Transverse colon (tissue), 4 donors: ENCODE measurements at places on chromosomes 4 and X. TPM values are rescaled to one million over a fixed set of nuclear protein-coding genes. Genes with fewer than 3 reads are reported as not detected.
A peak's percentile ranks its signal among the peaks of the same experiment; 100 is the strongest.

The ZCCHC12 gene
- 0.32 TPM for total RNA-seq

- no peak overlapping the region for H3K4me3 ChIP-seq
- no peaks in the 10 kb centered on the region for H3K36me3 ChIP-seq
- no peaks in the 10 kb centered on the region for H3K27me3 ChIP-seq
- H3K27ac ChIP-seq: no peak overlapping the region
Measured at GRCh38 chr4:1318488-1319213, 28.4 kb upstream of the UVSSA start.

The GAGE1 gene
- not detected for total RNA-seq

DNA sequence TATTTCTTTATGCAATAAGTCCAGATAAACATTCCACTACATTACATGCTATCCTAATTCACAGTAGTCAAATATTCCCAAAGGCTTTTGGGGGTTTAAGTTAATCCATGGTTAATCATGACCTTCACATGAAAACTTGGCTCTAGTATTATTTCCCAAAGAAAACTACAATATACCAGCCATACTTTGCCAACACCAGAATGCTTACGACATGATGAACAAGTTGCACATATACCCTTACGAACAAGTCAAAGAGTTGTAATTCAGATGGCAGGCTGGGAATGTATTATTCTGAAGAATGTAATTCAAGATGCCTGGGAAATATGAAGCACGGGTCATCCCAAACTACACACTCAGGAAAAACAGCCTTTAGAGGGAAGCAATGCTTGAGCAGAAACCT lies 499.6 kb downstream of the PPARGC1A start:
- H3K27me3 ChIP-seq: no peaks in the 10 kb centered on the region
- no peak overlapping the region for H3K27ac ChIP-seq
- H3K36me3 ChIP-seq: no peaks in the 10 kb centered on the region
- H3K4me3 ChIP-seq: no peak overlapping the region
- no peak for DNase-seq
- H3K4me1 ChIP-seq: no peaks in the 10 kb centered on the region

The SMIM31 gene
- total RNA-seq: 1.9 TPM

- H3K27ac ChIP-seq: peak overlapping the region; percentile 26
- no peaks in the 10 kb centered on the region for H3K36me3 ChIP-seq
- no peak overlapping the region for H3K4me3 ChIP-seq
- no peaks in the 10 kb centered on the region for H3K27me3 ChIP-seq
- no peaks in the 10 kb centered on the region for H3K4me1 ChIP-seq
Measured at GRCh38 chrX:53160297-53160983, 64.6 kb downstream of the KDM5C start.

The GC gene
- not detected for total RNA-seq

DNA sequence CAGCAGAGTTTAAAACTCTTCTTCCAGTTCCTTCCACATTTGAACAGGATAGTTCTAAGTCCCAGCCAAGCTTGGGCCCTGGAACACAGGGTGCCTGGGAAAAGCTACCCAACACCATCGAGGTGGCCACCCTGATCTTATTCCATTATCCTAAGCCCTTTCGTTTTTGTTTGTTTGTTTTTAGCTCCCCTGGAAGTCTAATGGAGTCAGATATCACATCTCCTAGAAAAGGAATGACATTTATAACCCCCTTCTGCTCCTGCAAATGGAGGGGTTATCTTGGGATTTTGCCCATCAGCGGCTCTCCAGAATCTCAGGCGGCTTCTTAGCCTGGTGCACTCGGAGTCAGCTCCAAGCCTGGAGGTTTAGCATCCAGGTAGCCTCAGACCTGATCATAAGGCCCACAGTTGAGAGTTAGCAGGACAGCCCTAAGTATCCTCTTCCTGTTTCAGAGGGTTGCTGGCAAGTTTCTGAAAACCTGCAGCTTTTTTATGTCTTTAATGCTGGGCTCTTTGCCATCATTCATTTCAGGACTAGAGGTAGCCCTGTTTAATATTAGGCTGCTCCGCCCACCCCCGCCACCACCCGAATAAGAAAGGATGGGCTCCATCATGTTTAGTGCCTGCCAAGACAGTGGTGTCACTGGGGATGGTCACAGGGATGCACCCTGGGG lies 230.0 kb upstream of the LNX1 start:
- H3K27ac ChIP-seq: no peak overlapping the region
- no peaks in the 10 kb centered on the region for H3K27me3 ChIP-seq
- H3K4me3 ChIP-seq: no peak overlapping the region
- no peaks in the 10 kb centered on the region for H3K36me3 ChIP-seq

DNA sequence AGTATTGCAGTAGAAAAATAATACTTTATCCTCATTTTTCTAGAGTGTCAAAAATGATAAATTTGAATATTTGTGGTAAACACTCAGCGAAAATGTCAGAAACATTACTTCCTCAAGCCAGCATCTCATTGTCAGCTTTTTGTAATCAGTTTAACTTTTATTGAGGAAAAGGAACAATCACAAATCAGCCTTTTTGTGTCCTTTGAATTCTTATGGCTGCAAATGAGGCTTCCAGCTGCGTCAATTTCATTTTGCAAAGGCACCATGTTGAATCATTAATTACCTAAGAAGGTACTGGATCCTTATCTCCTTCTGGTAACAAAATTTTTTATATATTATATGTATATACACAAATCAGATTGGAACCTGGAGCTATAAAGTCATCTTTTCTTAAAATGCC lies 442.6 kb upstream of the CPEB2 start:
- H3K27ac ChIP-seq: no peak overlapping the region
- H3K4me1 ChIP-seq: no peaks in the 10 kb centered on the region
- H3K36me3 ChIP-seq: no peaks in the 10 kb centered on the region
- H3K4me3 ChIP-seq: no peak overlapping the region
- no peak for DNase-seq
- no peaks in the 10 kb centered on the region for H3K27me3 ChIP-seq

DNA sequence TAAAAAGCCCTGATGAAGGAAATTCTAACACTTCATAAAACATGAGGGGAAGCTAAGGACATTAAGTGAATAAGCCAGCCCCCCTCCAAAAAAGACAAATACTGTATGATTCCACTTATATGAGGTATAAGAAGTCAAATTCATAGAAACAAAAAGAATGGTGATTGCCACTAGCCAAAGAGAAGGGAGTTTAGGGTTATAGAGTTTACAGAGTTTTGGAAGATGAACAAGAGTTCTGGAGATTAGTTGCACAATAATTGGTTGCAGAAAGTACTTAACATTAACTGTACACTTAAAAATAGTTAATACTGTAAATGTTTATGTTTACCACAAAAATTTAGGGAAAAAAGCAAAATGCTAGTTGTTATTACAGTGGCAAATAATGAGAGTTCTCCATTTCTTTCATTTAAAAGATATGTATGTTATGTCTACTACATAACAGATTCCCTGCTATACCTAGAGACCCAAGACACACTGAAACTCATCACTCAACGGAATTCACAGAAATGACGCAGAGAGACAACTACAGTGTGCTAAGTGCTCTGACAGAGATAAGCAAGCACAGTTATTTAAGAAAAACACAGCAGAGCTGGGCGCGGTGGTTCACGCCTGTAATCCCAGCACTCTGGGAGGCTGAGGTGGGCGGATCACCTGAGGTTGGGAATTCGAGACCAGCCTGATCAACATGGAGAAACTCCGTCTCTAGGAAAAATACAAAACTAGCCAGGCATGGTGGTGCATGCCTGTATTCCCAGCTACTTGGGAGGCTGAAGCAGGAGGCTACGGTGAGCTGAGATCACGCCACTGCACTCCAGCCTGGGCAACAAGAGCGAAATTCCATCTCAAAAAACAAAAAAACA lies 37.2 kb downstream of the EIF4E start:
- H3K27me3 ChIP-seq: no peaks in the 10 kb centered on the region
- H3K36me3 ChIP-seq: peaks cover 9% of the 10 kb centered on the region
- no peak overlapping the region for H3K27ac ChIP-seq

The HS6ST2 gene
- not detected for total RNA-seq

DNA sequence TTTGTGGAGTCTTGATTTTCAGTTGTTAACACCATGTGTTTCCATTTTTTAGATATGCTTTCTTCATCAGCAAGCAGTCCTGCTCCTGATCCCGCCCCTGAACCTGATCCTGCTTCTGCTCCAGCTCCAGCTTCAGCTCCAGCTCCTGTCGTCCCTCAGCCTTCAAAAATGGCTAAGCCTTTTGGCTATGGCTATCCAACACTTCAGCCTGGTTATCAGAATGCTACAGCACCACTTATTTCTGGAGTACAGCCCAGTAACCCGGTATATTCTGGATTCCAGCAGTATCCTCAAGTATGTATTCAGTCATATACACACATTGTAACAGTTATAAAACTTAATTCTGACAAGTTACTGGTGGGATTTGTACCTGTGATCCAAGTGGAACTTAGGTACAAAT lies 60.9 kb downstream of the SEC24B start:
- no peak overlapping the region for H3K27ac ChIP-seq
- DNase-seq: no peak
- no peaks in the 10 kb centered on the region for H3K4me1 ChIP-seq
- H3K36me3 ChIP-seq: no peaks in the 10 kb centered on the region

DNA sequence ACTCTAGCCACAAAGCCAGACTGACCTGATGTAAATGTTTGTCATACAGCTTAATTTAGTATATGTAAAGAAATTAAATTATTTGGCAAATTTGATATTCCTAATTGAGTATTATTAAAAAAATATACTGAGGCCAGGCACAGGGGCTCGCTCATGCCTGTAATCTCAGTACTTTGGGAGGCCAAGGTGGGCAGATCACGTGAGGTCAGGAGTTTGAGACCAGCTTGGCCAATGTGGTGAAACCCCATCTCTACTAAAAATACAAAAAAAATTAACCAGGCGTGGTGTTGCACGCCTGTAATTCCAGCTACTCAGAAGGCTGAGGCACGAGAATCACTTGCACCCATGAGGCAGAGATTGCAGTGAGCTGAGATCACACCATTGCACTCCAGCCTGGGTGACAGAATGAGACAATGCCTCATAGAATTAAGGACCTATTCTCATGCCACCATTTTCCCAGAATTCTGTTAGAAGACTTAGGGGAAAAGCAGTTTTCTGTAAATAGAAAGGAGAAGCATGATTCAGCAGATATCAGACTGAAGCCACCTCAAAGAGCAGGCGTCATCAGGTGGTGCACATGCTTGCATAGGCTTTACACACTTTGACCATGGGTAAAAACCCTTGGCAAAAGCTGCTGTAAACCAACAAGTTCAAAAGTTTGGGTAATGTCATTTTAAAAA lies 6.1 kb downstream of the UBQLN2 start:
- peaks cover 18% of the 10 kb centered on the region for H3K4me1 ChIP-seq
- DNase-seq: no peak
- H3K27me3 ChIP-seq: no peaks in the 10 kb centered on the region
- H3K4me3 ChIP-seq: no peak overlapping the region
- H3K36me3 ChIP-seq: no peaks in the 10 kb centered on the region
- H3K27ac ChIP-seq: no peak overlapping the region
